ENCODE measurements at places on chromosomes 5 and 9.

DNA sequence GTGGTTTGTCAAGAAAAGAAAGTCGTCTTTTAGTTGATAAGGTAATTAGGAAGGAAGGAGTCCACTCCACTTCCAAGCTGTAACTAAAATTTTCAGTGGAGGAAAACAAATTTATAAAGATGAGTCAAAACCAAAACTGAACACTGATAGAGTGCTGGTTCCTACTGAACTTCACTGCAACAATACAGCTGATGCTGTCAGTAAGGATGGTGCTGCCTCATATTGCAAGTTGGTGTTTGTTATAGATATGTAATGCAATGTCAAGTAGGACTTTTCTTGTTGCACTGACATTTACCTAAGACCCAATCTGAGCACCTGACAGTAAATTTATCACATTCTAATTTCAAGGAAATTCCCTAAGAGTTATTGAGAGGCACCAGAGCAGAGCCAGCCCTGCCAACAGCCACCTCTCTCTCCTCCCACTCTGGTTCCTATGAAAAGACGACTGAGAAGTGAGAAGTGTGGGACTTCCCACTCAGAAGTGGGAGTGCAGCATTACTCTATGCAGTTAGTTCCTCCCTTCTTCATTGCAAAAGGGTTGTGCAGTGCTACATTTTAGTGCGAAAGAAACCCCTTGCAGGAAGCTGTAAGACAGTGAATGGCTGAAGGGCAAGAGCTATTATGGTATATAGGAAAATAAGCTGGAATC is 350.8 kb downstream of the NFIB start:
- DNase-seq: no peak

GRCh38 chr9:121946465-121946864 is 146.6 kb downstream of the TTLL11 start:
- peak; percentile 81 for DNase-seq

- no peak for DNase-seq
Observed at GRCh38 chr5:137310051-137310730, 188.9 kb downstream of the SPOCK1 start.

GRCh38 chr5:116738239-116738614 is 163.6 kb upstream of the SEMA6A start:
- no peak for DNase-seq

GRCh38 chr5:33494466-33494865 is 53.7 kb downstream of the TARS1 start:
- no peak for DNase-seq

GRCh38 chr9:35260186-35260585 is 98.4 kb downstream of the UNC13B start:
- no peak for DNase-seq

DNA sequence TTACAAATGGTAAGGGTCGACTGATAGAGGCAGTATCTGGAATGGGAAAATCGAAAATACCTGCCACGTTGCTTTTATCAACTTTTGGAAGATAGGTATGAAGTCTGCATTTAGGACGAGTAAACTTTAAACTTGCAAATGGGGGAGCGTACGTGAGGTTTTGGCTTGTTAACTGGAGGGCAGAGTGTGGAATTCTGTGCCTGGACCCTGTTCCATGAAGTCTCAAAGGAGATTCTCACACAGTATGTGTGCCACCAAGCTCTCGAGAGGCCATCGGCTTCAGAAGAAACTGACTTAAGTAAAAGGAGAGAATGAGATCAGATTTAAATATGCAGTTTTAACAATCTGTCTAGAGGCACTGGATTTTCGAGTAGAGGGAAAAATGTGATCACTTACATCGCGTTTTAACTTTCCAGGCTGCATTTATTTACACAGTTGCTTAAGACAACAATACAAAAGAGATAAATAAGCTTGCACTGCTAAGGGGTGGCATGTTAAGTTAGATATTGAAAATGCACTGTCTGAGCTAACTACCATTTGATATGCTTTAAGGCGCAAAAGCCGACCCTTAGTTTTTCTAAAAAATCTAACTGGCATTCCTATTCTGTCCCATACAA is 401.6 kb downstream of the EBF1 start:
- no peak for DNase-seq

GRCh38 chr5:87121304-87122150 is 146.2 kb upstream of the RASA1 start:
- DNase-seq: peak; percentile 45

- DNase-seq: no peak
Observed at GRCh38 chr9:134724202-134724911, 82.8 kb downstream of the COL5A1 start.

DNA sequence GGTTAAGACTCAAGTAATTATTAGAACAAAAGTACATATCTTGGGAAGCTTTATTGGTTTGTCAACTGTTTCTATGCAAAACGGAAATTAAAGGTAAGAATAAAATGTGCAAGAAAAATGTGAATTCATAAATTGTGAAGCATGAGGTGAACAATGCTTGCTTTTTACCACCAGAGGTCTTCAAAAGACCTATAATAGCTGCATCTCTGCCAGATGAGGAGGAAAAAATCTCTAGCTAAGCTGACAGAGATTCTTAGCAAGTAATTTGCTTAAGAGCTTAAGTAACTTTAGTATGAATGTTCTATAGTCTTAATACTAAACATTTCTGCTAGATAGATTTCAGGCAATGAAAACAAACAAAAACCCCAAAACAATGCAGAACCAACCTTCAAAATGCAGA is 54.1 kb downstream of the MRPS30 start:
- peak; percentile 35 for DNase-seq

DNA sequence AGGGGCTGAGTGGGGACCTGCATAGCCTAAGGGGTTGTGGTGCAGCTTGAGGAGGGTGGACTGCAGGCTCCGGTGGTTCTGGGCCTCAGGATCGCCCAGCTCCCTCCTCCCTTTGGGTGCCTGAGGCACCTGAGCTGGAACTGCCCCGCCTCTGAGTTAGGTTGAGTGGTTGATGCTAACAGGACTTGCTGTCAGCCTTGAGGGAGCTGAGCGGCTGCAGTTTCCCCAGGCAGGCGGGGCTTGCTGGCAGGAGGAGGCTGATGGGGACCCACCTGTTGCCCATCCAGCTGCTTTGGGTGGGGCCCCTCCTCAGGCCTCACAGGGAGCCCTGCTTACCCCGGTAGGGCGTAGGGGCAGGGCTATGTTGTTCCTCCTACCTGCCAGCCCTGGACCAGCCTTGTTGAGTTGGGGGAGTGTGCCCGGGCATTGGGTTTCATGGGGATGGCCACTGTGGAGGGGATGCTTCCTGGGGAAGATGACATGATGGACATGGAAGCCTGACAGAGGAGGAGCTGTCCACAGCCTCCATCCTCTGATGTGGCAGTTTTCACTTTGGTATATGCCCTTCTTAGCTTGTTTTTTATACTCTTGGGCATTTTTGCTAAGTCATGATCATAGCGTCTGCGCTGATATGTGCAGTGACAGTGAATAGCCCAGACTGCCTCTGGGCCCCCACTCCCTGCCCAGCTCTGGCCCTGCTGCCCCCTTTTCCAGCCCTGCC is 14.3 kb downstream of the WNK2 start:
- no peak for DNase-seq

- no peak for DNase-seq
Observed at GRCh38 chr9:135230386-135230765, 142.9 kb downstream of the OLFM1 start.

- no peak for DNase-seq
Observed at GRCh38 chr5:69034898-69035297, 58.9 kb upstream of the SLC30A5 start.
